ENCODE measurements at places on chromosomes 2 and 18.
A peak's percentile ranks its signal among the peaks of the same experiment; 100 is the strongest.

GRCh38 chr2:237691908-237692600 lies 64.7 kb downstream of the LRRFIP1 start:
- DNase-seq: peak; percentile 95

- no peak for DNase-seq
Observed at GRCh38 chr2:85589181-85589580, 5.0 kb downstream of the VAMP5 start.

DNA sequence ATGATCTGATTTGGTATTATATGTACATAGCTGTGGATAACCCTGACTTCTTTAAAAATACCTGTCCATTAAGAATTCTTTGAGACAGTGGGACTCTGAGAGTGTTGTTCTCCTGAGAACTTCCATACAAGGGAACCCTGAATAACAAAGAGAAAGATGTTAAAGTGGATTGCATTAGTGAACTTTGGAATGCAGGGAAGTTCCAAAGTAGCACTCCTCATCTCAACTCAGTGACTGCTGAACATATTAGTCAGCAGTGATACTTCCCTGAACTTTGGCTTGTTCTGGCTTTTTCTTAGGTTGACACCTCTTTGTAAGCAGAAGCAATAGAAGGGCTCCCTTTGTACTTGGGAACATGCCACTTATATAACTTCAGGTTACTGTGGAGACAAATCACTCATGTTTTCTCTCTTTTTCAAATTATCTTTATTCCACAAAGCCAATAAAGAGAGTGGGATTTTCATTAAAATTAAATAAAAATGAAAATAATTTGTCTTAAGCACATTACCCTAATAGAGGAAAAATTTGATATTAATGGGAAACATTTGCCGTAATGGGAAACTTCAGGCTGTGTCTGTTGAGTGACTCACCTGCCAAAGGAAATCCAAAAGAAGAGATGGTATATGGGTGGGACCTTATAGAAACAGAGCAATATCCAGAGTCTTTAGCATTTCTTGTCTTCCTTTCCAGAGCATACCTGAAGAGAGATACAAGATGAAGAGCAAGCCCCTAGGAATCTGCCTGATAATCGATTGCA lies 33.3 kb downstream of the CFLAR start:
- DNase-seq: no peak

- no peak for DNase-seq
Observed at GRCh38 chr2:212968284-212969081, 182.9 kb downstream of the IKZF2 start.

DNA sequence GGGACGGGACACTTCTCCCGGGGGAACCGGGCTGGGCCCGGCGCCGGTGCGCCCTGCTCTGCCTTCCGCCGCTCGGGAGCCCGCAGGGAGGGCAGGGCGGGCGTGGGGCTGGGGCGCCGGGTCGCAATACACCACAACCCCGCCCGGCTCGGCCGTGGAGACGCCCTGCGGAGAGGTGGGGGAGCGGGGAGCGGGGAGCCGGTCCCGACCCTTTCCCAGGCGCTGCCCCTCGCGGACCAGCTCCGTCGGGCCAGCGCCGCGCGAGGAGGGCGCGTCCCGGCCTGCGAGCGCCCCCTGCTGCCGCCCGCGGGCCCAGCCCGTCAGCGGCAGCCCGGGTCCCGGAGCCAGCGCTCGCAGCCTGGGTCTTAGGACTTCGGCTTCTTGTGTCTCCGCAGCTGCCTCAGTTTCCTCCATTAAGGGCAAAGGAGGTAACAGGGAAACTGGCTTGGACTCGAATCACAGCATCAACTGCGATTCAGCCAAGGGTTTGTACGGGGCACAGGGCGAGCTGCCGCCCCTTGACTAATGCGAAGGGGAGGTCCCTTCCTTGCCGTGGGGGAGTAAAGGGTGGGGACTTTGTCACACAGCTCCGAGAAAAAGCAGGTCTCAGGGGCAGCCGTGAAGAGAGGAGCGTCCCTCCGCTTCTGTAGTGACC lies 635 bp upstream of the ADRA2B start:
- DNase-seq: peak; percentile 52

DNA sequence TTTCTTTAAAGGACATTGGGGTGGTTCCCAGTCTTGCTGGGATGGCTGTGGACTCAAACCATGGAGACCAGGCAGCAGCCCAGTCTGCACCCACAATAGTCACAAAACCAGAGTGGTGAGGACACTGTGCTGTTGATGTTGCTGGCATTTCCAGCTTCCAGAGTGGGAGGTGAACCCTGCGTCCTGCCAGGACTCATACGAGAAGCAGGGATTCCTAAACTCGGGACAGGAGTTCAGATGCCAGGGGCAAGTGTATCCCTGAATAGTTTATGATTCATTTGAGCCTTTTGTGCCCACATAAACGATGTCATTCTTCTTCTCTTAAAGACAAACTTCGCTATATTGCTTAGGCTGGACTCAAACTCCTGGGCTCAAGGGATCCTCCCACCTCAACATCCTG lies 62.8 kb downstream of the TCF7L1 start:
- DNase-seq: no peak

DNA sequence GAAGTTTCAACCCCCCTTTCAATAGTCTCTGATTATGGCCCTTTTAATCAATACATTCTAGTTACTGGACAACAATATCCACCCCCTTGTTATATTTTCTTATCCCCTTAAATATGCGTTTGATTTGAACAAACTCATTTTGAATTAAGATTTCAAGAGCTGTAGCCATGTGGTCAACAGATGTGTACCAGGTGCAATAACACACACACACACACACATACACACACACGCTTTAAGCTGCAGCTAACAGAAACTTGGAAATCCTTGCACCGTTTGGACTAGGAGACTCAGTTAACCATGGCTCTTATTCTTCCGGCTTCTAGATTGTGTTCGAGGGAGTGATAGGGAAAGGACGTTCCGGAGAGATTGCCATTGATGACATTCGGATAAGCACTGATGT lies 82.8 kb downstream of the NRP2 start:
- DNase-seq: no peak

DNA sequence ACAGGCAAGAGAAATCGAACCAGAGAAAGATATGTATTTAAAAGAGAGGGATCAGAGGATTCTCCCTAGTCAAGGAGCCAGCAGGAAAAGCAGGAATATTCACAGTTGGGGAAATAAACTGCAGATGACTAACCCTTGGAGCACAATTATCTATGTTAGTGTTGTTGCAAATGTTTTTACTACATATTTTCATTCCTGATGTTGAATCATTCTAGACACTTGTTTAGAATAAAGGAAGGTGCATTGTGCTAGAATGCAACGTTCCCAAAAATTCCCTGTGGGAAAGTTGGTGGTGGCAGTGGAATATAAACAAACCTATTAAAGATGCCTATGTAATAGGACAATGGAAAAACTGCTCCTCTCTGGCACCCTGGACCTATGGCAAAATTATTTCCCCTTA lies 63.3 kb downstream of the DTNA start:
- DNase-seq: no peak

DNA sequence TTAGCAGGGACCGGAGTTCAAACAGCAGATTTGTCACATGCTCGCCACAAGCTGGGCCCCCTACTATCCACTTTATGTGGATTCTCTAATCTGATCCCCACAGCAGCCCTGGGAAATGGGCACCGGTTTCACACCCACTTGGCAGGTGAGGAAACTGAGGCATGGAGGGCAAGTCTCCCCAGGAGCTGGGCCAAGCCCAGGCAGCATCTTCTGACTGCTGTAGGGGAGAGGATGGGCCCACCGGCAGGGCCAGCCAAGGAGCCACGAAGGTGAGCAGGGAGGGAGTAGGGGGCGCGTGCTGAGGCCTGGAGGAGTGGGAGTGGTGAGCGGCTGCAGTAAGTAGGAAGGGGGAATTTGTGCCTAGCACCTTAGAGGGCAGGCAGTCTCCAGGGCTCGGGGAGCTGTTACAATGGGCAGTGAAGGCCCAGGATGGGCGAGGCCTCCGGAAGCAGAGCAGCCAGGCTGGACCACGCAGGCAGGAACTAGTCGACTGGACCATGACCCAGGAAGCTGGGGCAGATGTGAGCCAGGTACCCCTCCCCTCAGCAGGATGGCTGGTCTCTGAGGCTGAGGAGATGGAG lies 37.1 kb downstream of the COA5 start:
- no peak for DNase-seq

DNA sequence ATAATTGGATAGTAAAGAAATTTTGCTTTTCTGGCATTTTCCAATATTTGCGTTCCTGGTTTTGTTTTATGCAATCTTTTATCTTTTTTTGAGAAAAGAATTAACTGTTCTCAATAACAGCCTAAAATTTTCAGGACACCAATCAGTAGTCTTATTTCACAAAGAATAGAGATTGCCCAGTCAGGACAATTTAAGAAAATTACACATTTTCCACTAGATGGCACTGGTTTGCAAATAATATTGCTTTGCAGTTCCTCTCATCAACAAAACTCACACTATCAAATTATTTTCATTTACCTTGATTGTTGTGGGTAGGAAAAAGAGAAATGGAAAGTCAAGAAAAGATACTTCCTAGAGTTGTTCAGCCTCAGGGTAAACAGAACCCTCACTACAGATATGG lies 2.4 kb upstream of the RBM45 start:
- DNase-seq: no peak

DNA sequence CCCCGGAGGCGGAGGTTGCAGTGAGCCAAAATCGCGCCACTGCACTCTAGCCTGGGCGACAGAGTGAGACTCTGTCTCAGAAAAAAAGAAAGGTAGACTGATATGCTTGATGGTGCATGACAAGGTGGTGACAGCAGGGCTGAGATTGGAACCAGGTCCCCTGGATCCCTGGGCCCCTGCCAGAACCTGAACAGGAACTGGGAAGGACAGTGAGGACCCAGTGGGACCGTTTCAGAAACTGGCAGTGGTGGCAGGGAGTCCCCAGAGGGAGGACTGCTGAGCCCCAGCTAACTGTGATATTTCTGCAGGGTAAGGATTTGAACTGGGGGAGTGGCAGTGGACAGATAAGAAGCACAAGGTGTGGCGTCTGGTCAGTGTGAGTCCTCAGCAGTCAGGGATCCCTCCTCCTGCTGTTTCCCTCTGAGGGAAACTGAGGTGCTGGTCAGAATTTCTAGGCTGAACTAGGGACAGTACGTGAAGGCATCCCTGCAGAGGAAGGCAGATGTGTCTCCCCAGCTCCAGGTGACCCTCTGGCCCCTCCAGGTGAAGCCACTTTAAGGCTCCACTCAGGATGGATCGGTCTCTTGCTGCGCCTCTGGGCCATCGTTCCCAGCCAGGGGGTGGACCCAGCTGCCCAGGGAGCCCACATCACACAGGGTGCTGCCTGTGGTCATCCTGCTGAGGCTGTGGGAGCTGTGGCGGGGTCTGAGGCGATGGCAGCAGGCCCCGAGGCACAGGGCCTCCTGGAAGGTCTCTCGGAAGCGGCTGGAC lies 5.6 kb downstream of the NMUR1 start:
- DNase-seq: no peak

DNA sequence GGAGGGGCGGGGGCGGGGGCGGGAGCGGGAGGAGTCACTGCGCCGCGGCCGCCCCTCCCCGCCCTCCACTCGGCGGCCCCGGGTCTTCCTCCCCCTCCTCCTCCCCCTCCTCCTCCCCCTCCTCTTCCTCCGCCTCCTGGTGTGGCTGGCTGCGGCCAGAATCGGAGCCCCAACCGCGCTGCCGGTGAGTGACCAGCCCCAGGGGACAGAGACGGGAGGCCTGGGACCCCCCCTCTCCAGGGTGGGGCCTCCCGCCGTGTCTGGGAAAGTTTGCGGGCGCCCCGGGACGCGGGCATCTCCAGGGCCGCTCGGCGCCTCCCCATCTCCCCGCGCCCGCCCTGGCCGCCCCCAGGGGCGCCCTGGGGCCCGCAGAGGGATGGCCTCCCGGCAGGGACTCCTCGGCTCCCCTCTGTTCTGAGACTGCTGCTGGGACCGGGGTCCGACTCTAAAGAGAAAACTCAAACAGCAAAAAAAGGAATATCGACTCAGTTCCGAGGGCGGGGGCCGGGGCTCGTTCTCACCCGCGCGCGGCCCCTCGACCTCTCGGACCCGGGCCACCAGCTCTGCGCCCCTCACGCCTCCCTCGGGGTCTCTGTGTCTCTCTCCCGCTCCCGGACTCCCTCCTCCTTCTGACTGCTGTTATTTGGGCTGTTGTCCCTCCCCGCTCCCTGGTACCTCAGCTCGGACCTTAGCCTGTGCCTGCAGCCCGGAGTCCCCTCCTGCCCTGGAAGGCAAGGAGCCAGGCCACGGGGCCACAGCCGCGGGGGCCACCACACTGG lies at the start of gene STON1:
Gene STON1, plus strand, starts transcription at position 122 of the 779 bp plus-strand sequence. CDS start 50,480 bp downstream, outside the sequence.
- peak; percentile 18 for DNase-seq

DNA sequence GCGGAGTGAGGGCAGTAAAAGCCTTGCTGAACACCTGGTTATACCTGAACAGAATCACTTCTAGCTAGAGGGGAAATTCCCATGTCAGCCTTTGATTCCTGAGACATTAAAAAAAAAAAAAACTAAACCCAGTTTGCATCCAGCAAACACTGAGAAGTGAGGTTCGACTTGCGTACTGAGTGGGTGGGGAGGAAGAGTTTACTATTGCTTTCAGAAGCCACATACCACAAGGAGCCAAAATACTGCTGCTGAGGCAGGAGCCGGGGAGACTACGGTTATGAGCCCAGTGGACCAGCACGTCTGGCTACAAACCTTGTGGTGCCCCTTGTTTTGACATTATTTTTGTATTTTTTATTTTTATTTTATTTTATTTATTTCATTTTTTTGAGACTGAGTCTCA lies 2.7 kb downstream of the COLEC11 start:
- DNase-seq: no peak

DNA sequence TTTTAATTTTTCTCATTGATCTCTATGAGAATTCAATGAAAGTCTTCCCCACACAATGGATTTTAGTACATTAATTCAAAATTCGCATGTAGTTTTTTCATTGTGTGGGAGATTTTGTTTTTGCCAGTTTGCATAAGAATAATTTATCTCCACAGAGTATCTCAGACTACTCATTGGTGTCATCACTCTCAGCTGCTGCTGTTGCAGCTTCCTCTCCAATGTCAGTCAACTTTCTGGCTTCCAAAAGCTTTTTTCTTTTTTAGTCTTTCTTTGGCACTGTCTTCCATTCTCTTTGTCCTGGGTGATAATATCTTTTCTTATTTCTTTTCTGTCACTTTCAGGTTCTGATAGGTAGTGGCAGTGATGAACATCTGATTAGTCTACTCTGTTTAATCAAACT lies 50.5 kb downstream of the PTRHD1 start:
- DNase-seq: no peak

DNA sequence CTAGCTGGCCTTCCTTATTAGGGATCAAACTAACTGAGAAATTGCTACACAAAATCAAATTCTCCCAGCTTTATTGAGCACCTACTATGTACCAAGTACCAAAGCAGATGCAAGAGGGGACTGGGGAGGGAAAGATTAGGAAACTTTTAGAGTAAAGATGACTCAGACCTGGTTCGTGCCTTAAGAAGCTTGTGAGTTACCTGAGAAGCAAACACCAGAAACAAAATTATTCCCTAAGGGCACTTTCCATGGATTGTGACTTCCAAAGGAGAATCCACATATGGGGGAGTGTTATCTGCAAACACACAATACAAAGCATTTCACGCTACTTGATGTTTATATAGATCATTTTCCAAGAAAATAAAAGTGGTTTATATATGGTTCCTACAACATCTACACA lies 326.9 kb upstream of the HNRNPA3 start:
- DNase-seq: no peak

DNA sequence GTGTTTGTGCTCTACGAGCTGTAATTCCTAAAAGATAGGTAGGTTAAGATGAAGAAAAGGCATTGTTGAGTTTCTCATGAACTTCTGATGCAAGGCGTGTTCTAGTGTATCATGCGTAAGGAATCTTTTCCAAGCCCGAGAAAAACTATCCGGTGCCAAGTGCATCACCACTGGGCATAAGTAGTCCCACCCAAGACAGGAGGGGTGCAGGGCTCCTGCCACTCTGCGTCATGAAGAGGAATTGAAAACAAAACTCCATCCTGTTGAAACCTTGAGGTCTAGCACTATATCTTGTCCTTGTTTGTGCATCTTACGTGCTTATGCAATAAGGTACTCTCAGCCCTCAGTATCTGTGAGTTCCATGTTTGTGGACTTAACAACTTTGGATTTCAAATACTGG lies 45.7 kb downstream of the RAB31 start:
- peak; percentile 26 for DNase-seq
